Osteoblast (primary cell): ENCODE measurements at places on chromosomes 3 and 15.
A peak's percentile ranks its signal among the peaks of the same experiment; 100 is the strongest.

DNA sequence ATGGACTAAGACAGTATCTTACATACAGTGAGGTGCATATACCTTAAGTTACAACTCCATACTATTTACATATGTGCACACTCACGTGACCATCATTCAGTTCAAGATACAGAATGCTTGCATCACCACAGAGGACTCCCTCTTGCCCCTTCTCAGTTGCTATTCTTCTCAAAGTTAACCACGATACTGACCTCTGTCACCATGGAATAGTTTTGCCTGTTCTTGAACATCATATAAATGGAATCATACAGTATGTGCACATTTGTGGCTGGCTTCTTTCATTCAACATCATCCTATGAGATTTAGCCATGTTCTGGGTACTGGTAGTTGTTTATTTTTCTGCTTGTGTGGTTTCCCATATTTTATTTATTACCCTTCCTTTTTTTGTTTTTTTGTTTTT lies 10.4 kb upstream of the ZSCAN2 start:
- no peak for DNase-seq

DNA sequence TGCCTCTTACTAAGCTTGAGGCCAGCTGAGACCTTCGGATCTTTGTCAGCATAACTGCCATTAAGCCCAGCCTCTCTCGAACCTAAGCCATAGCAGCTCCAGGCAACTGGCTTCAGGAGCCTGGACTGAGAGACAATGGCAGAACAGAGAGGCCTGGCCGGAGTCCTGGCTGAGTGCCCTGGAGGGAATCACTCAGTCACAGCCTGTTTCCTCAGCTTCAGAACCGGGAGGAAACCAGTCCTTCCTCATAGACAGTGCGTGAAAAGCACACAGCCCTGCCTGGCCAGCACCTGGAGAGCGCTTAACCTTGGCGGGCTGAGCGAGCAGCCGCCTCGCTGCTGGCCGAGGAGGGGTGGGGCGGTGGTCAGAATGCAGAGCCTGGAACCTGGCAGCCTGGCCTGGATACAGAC lies 21.6 kb downstream of the RNU5B-1 start:
- DNase-seq, result peak; percentile 83

DNA sequence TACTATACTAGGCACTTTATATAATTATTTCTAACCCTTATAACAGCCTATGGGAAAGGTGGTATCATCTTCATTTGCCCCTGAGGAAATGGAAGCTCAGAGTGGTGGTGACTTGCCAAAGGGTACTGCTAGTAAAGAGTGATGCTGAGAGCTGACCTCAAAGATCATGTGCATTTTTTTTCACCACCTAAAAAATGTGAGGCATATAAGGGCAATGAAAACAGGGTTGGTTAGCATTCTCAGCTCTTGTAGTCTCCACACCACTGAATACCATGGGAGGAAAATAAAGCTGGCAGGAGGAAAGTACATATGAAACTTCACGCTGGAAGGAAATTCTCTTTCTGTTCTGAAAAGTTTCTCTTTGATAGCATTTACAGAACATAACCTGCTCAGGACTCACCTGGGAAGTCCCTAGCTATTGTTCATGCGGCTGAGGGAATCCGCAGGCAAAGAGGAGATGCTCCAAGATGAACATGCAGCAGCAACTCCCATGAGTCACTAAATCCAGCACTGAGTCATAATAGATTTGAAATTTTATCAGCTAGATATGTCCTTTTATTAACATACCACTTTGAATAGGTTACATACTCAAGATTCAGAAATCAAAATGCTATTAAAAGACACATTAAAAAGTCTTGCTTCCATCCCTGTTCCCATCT lies 17.3 kb downstream of the FAIM start:
- DNase-seq, result peak; percentile 78

DNA sequence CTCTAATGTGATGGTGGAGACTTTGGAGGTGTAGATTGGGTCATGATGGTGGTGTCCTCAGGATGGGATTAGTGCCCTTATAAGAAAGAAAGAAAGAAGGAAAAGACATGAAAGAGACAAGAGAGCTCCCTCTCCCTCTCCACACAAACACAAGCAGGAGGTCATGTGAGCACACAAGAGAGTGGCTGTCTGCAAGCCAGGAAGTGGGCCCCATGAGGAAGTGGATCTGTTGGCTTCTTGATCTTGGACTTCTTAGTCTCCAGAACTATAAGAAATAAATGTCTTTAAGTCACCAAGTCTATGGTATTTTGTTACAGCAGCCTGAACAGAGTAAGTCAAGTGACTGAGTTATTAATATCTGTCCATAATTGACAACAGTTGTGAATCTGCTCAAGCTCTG lies 17.1 kb downstream of the IQCB1 start:
- DNase-seq, result no peak

DNA sequence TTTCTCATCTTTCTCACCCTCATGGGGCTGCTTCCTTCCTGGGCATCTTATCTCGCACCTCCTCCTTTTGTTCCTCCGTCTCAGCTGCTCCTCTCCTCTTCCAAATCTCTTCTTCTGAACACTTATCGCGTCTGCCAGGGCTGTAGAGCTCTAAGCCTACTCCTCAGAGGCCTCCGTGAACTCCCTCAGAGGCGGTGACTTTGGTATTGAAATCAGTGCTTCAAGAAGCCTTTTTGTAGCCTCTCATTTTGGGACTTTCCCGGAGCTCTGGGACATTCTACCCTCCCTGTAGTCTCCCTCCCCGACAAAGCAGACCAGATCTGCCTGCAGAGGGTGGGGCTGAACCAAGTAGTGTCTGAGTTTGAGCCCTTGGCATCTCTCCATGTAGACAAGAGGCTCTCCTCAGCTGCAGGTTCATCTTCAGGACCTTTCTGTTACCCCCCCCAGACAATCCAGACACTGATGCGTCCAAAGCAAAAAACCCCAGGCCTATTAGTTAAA lies 17.5 kb upstream of the CPNE9 start:
- DNase-seq, result no peak
